ENCODE measurements at places on chromosomes 3 and 15.

DNA sequence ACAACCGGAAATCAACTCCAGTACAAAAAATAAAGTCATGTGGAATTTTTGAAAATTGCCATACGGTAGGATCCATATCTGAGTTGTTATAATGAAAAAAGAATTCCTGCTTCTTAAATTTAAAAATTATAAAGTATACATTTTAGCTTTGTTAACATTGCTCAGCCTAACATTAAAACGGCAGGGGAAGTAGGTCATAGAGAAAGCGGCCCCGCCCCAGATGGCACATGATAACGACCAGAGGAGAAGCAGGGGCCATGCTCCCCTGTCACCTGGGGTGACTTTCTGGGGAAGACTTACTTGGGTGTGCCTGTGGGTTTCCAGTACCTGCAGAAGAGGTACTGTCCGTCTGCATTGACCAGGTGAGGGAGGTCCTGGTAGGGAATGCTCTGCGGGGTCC is 921 bp downstream of the MGLL start:
- DNase-seq, result peak; percentile 41

DNA sequence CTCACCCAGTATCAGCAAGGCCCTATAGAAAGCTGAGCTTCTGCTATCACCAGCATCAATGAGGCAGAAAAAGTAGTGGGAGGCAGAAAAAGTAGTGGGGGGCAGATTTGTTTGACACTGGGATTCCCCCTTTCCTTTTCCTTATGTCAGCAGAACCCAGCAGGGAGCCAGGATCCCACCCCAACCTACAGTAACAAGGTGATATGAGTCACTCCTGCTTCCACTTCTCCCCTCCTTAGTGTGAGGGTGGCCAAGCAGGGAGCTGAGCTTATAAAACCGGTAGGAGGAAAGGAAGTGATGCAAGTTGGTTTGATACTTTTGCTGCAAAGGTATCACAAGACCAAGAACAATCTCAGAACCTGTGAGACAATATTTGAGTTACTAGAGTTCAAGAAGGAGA is 128.7 kb downstream of the SCAPER start:
- no peak for DNase-seq

GRCh38 chr15:62390791-62391640 is 225.9 kb upstream of the C2CD4B start:
- no peak for DNase-seq

DNA sequence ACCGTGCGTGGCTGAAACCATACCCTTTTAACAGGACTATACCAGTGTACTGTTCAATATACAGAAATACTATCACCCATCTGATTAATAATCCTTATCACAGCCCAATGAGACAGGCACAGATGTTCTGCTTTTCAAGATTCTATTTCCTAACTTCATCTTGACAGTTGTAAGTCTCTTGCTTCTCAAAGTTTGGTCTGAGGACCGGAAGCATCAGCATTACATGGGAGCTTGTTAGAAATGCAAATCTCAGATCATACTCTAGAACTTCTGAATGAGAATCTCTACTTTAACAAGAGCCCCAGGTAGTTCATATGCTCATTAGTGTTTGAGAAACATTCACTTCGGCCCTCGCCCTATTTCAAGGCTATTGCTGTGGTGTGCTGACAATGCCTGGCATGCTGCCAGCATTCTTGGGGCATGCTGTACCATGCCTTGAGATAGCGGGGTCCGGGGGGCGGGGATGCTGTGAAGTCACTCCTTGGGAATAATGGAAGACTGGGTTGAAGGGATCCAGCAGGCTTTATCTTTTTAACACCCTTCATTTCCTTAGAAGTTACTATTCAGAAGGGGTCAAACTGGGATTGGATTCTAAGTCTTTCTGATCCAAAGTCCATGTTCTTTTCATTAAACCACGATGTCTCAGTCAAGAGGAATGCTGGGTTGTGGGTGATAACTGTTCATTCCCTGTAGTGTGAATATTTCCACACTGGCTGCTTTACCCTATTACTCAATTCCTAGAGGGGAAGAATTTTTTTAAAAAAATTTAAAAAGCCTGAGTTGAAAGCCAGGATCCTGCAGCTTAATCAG is 194.7 kb downstream of the LPP start:
- DNase-seq, result no peak

GRCh38 chr3:196159526-196159925 is 51.7 kb downstream of the ZDHHC19 start:
- no peak for DNase-seq

Data from hematopoietic multipotent progenitor cell treated with erythropoietin and hydrocortisone succinate and interleukin-3 and kit ligand, for 15 days (in vitro differentiated cells).